Fibroblast of lung (primary cell): ENCODE measurements at places on chromosomes 6 and 20.

- H3K4me1 ChIP-seq = no peaks in the 10 kb centered on the region
- H3K36me3 ChIP-seq = no peaks in the 10 kb centered on the region
- no peak for DNase-seq
- no peak overlapping the region for H3K4me3 ChIP-seq
- H3K27me3 ChIP-seq = peaks cover 87% of the 10 kb centered on the region
Observed at GRCh38 chr6:108171291-108171917, 5.6 kb downstream of the NR2E1 start.

DNA sequence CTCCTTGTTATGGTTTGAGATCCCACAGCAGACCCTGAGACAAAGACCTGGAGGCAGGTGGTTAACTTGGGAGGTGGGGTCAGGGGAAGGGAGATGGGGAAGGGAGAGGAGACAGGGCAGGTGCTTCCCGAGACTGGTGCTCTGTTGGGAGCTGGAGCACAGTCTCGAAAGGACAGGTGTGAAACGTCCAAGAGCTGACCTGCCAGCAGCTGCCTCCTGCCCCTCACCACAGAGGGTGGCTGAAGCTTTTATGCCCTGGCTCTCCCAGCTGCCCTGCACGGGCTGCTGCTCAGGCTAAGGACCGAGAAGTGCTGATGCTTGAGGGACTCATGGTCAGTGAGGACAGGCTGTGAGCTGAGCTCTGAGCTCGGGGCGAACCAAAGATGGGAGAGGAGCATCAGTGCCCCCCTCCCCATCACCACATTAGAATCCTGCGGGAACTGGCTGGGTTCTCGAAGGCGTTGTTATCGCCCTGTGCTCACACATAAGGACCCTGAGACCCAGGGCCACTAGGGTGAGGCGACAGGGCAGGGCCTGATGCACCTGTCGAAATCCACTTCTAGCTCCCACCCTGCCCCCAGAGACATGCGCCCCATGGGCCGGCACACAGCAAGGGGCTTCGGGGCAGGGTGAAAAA, 25.3 kb upstream of the CD93 start:
- DNase-seq = no peak
- H3K4me1 ChIP-seq = peaks cover 2% of the 10 kb centered on the region
- H3K36me3 ChIP-seq = no peaks in the 10 kb centered on the region
- H3K27ac ChIP-seq = no peak overlapping the region

- no peaks in the 10 kb centered on the region for H3K36me3 ChIP-seq
- no peaks in the 10 kb centered on the region for H3K27me3 ChIP-seq
- no peak overlapping the region for H3K4me3 ChIP-seq
Observed at GRCh38 chr6:117169064-117169665, 96.2 kb upstream of the VGLL2 start.

DNA sequence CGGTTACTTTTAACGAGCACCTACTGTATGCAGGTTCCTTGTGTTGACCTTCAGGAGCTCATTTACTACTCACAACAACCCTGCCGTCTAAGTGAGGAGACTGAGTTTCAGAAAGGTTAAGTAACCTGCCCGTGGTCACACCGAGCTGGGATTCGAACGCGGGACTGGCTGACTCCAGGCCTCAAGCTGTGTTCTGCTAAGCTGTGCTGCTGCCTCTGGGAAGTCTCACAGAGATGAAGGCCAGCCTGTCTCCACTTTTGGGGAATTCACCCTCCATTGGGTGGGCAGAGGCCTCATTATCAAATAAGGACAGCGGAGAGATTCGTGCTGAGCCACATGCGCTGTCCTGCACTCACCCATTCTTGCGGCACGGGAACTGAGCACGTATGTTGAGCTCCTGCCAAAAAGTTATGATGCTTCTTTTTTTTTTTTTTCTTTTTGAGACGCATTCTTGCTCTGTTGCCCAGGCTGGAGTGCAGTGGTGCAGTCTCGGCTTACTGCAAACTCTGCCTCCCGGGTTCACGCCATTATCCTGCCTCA, 25.9 kb upstream of the MYT1 start:
- H3K36me3 ChIP-seq = no peaks in the 10 kb centered on the region
- H3K4me3 ChIP-seq = no peak overlapping the region
- no peak for DNase-seq
- H3K4me1 ChIP-seq = no peaks in the 10 kb centered on the region
- H3K27me3 ChIP-seq = no peaks in the 10 kb centered on the region
